Esophagus squamous epithelium (tissue), 5 donors: ENCODE measurements at places on chromosomes 16 and 17.

GRCh38 chr16:70627696-70628095 is 18.7 kb upstream of the IL34 start:
- no peak for DNase-seq

GRCh38 chr17:45243750-45244149 is 18.1 kb downstream of the SPATA32 start:
- DNase-seq, result no peak

- DNase-seq, result no peak
Observed at GRCh38 chr17:54408731-54409130, 491.9 kb upstream of the TOM1L1 start.

DNA sequence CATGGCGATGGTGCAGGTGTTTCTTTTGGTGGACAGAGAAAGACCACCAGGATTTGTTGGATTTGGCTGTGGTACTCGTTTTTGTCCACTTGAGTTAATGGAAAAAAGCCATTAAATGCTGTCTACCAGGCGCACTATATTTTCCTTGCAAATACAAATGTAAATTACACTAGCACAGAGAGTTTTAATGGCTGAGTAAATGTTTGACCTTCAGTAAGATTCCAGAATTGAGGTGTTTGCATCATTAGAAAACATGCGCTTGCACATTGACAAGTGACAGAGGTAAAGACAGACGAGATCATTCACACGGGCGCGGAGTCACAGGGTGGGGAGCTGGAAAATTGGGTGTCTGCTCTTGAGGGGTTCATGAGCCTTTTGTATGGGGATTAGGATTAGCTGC is 53.5 kb upstream of the AKTIP start:
- no peak for DNase-seq

DNA sequence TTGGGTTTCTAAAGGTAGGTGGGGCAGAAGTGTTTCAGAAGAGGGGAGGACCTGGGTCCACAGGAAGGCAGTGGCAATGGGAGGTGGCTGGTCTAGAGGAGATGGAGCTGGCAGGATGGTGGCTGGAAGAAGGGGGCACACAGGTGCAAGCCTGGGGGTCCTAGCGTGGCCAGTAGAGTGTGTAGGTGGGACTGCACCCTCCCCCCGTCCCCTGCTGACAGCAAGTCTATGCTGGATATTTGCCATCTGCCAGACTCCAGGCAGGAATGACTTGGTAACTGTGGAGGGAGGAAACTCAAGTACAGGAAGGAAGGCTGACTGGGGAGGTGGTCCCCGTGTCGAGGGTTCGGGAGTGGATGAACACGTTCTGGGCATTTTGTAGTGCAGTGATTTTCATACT is 8.6 kb downstream of the MED9 start:
- DNase-seq, result no peak

DNA sequence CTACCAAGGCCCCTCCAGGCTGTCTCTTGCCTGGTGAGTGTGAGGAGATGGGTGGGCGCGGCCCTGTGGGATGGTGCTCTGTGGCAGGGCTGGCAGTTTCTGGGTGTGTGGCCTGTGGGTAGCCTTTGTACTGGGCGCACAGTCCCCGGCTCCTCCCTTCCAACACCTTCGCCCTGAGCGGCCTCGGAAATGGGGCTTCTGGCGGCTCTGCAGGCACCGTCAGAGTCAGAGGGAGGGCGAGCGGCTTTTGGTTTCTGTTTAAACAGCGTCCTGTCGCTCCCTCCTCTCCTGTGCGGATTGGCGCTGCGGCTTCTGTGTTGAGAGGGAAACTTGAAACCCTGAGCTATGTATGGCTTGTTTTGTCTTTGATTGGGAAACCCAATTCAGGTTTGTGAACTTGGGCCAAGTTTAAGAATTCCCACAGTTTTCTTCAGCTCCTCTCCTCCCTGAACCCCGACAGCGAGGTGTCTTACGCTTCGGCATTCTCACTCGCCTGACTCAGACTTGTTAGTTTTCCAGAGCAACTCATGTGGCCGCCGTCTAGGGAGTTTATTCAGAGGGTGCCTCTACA is 8.3 kb upstream of the ZNF750 start:
- no peak for DNase-seq

- no peak for DNase-seq
Observed at GRCh38 chr17:73401911-73402310, 90.1 kb upstream of the CDC42EP4 start.

DNA sequence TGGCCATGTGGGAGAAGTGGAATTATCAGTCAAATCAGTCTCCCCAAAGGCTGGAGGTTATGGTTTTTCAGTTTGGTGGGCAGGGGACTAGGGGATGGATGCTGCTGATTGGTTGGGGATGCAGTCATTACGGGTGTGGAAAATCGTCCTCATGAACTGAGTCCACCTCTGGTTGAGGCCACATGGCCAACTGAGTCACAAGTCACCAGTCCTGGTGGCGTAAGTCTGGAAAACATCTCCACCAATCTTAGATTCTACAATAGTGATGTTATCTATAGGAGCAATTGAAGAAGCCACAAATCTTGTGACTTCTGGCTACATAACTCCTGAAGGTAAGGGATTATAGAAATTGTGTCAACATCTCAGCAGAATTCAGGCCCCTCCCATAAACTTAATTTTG is 5.2 kb upstream of the RNF135 start:
- DNase-seq, result no peak

- no peak for DNase-seq
Observed at GRCh38 chr17:64972611-64973010, 53.3 kb upstream of the LRRC37A3 start.
